Activated T-cell treated with anti-CD3 and anti-CD28 coated beads for 24 hours (primary cell): ENCODE measurements at places on chromosomes 2 and 18.

DNA sequence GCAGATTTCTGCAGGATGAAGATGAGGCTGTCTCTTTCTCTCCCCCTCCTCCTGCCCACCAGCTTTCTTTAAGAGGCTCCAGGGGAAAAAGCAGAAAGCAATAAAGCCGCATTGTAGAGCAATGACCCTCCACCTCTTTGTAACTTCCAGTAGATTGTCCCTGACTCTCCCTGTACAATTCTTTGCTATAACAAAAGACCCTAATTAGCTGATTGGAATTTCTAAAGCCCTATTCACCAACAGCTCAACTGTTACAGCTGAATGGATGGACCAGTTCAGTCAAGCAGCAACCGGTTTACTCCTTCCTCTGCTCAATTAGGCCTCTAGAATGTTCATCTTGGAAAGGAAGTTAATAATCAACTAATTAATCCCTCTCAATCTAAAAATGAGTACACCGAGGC is 301.0 kb downstream of the STK39 start:
- DNase-seq = no peak

GRCh38 chr2:26382564-26382963 is 19.2 kb upstream of the DRC1 start:
- no peak for DNase-seq

GRCh38 chr2:133508546-133509165 is 59.6 kb downstream of the NCKAP5 start:
- DNase-seq = no peak

GRCh38 chr18:52000435-52000834 is 339.6 kb upstream of the DCC start:
- no peak for DNase-seq

DNA sequence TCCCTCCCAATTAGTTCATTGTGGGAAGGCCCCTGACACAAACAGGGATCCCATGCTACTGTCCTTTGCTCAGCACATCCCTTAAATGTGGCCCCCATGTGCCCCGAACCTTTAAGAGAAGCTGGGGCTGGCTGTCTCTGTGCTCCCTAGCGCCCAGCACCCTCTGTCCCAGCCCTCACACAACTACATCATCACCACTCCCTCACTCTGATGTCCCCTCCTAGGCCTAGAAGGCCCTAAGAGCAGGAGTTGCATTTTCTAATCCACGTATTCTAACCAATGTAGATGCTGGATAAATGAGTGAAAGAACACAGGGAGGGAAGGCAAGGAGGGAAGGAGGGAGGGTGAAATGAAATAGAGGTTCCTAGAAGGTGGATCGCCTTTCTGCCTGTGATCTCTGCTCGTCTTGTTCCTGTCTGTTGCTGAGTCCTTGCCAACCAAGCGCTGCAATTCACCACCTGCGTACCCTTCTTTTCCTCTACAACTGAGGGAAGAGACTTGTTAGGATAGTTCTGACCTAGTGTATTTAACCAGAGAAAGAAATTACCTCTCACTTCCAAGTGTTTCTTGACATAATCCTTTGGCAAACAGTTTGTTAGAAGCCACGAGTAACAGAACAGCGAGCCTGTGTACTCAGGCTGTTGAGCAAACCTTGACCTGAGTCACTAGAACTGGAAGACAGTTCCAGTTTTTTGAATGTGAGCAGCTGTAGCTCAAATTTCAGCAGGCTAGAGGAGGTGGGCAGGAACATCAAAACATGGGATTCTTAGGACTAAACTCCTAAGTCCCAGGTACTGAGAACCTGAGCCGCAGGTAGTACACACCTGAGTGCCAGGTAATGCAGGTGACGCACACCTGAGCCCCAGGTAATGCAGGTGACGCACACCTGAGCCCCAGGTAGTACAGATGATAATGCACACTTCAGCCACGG is 181.5 kb upstream of the ID2 start:
- no peak for DNase-seq

GRCh38 chr2:161020437-161020836 is 139.8 kb upstream of the TANK start:
- no peak for DNase-seq

GRCh38 chr2:24021122-24021998 is 11.5 kb downstream of the MFSD2B start:
- DNase-seq = no peak

GRCh38 chr2:209790066-209790728 is 18.6 kb downstream of the UNC80 start:
- no peak for DNase-seq

GRCh38 chr2:222470802-222471468 is 46.6 kb downstream of the SGPP2 start:
- no peak for DNase-seq

GRCh38 chr18:56556907-56557306 is 81.5 kb downstream of the TXNL1 start:
- no peak for DNase-seq

- DNase-seq = no peak
Measured at GRCh38 chr2:46298272-46298521, 990 bp downstream of the EPAS1 start.

- no peak for DNase-seq
Measured at GRCh38 chr2:98896416-98896815, 39.6 kb downstream of the CRACDL start.

DNA sequence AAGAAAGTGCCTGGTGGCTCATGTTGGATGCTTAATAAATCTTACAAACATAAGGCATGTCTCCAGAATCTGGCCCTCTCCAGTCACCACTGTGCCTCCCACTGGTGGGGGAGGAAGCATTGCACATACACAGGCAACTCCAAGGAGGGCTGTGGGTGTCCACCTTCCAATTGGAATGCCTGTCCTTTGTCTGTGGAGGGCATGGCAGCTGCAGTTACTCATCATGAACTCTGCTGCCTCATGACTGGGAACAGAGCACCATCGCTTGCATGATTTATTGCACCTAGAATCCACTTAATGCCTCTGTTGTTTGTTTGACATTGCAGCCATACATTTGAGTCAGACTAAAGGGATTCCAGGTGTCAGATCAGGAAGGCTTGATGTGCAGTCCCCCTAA is 278.9 kb downstream of the PRKCE start:
- no peak for DNase-seq

- no peak for DNase-seq
Measured at GRCh38 chr2:167293943-167294775, 405.9 kb downstream of the XIRP2 start.

DNA sequence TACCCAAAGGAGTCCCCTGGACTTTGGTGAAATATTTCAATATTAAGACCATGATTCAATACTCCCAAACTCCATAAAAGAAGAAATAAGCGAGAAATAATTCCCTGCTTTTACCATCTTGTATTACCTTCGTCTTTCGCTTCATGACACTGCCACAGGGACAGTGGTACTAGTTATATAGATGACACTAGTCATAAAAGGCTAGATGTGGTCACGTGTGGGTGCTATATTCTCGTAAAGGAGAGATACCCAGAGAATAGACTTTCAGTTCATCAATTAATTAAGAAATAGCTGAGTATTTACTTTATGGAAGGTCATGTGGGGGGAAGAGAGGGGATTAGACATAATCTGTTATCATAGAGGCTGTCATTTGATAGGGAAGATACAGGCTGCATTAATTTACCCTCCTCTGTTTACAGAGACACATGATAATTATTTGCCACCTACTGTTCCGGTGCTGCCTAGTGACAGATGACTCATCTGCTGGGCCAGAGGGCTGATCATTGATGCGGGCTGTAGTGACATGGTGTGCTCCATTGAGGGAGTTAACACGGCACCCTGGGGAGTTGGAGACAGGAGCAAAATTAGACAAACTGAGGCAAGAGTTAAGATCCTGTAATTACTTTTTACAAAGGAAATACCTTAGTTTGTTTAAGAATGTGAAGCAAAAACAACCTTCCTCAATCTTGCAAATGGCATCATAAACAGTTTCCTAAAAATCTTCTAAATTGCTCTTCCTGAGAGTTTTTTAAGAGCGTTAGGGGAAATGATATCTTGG is 78.2 kb upstream of the ITGB6 start:
- DNase-seq = no peak

DNA sequence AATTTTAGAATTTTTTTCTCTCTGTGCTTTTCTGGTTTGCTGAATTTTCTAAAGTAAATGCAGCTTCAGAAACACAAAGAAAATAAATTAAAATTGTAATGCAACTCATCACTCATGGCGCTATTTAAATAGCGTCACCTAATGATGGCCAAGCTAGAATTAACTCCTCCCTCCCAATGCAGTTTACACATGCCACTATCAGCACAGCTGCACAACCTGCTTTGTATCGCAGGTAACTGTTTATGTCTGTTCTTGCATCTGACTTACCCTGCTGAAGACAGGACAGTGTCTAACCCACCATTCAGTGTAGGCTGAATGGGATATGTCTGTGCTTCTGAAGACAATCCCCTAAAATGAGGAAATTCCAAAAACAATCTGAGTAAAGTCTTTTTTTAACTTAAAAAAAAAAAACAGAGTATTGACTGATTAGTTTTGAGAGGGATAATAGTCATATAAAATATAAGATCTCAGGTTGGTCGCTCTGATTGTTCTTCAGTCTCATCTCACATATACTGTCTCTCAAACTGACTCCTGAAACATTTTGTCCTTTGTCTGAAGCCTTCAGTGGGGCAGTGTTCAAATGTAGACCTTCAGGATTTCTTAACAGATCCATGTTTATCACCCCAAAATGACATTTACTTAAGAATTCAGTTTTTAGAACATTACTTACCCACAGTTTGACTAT is 271.4 kb downstream of the ZEB2 start:
- no peak for DNase-seq

GRCh38 chr18:79507076-79507545 is 111.4 kb downstream of the NFATC1 start:
- DNase-seq = no peak

GRCh38 chr2:237900891-237901831 is 41.7 kb downstream of the RAMP1 start:
- no peak for DNase-seq

DNA sequence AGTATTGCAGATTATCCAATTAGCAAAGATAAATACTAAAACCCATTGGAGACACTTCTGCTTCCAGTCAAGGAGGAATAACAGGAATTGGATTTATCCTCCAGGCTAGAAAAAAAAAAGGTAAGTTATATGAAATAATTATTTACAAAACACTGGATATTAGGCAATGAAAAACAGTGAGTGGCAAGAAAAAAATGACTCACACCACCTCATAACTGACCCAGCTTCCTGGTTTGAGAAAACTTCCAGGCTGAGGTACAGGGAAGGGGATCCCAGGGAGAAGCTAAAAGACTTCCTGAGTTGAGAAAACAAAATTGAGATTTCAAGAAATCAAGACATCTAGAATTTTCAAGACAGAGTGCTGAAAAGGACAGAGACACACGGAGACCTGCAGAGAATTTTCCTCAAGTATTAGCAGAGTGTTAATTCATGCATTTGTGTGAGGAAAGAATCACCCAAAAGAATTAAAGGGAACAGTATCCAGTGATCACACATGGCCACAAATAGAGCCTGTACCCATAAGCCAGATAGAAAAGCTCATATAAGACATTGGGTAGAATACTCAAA is 17.4 kb downstream of the SRD5A2 start:
- no peak for DNase-seq

GRCh38 chr2:83191316-83191715 is 1267.8 kb downstream of the SUCLG1 start:
- DNase-seq = no peak

GRCh38 chr2:128682729-128683284 is 364.1 kb upstream of the HS6ST1 start:
- DNase-seq = no peak

GRCh38 chr2:162462911-162463310 is 119.0 kb downstream of the GCA start:
- no peak for DNase-seq

GRCh38 chr2:154568413-154568812 is 130.1 kb upstream of the KCNJ3 start:
- DNase-seq = no peak

DNA sequence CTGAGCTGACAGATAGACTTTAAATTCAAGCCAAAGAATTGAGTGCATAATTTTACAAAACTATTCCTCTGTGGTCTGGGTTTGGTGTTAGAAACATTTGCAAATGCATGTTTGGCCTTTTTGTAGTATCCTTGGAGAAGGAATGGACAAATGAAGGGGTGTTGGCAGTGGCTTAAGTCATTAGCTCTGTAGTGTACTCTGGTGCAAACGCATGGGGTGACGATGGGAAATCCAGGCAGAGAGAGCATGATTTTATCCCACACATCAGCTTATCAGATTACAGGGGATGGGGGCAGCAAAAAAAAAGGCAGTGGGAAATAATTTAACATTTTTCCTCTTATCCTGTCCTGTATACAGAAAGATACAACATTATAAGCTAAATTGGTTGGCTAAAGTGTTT is 320.6 kb downstream of the ZNF516 start:
- no peak for DNase-seq

DNA sequence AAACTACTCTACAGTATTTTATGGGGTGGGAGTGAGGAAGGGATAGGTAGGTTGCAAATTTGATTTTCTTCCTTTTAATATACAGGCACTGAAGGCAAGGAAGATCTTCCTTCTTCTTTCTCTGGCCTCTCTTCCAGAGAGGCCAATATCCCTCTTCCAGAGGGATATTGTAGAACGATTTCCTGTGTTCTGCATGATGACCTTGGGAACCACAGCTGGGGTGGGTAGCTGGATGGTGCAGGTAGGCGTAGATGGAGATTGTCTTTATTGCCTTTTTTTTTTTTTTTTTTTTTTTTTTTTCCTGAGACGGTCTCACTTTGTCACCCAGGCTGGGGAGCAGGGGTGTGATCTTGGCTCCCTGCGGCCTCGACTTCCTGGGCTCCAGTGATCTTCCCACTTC is 49.4 kb downstream of the GATA6 start:
- DNase-seq = no peak
